AG08396 (cell line): ENCODE measurements at places on chromosomes 4 and X.

DNA sequence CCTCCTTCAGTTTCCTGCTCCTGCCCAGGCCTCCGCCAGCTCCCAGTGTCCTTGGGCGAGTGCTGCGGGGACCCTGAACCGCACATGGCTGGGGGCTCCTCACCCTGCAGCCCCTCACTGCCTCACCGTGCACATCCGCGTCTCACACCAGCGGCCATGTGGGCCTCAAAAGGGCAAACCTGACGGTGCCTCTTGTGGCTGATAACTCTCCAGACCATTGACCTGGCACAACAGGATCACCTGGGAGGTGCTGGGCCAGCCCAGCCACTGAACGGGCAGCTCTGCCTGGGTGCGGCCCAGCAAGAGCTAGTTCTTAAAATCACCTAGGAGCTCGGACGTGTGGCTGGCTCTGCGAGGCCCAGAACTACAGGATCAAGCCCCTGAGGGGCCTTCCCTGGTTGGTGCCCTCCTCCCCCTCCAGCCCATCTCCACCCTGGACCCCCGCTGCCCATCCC, 4.1 kb upstream of the S100P start:
- no peak for DNase-seq

DNA sequence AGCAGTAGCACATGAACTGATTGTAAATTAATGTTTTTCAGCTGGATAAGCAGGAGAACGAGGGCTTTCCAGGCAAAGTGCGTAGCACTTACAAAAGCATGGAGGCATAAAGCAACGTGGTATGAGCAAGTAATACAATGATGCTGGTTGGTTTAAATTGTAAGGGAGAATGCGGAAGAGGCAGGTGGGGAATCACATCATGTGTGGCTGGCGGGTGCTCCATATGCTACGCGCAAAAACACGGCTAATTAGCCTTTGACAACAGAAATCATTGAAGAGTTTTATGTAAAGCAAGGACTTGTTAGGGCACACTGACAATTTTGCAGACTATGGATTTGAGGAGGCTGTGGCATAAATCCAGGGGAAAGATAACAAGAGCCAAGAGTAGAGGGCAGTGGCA, 14.6 kb downstream of the SYTL4 start:
- no peak for DNase-seq

DNA sequence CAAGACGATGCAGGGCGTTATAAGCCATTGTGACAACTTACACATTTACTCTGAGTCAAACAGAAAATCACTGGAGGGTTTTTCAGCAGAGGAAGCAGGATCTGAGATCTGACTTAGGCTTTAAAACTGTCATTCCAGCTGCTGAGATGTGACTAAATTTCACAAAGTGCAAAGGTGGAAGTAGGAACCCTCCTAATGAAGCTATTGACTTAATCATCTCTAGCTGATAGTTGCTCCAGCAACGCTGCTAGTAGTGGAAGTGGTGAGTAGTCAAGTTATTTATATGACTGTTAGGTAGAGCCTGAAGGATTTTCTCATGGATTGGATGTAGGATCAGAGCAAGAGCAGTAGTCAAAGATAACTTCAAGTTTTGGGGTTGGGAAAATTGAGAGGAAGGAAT, 218.6 kb downstream of the GRID2 start:
- no peak for DNase-seq

DNA sequence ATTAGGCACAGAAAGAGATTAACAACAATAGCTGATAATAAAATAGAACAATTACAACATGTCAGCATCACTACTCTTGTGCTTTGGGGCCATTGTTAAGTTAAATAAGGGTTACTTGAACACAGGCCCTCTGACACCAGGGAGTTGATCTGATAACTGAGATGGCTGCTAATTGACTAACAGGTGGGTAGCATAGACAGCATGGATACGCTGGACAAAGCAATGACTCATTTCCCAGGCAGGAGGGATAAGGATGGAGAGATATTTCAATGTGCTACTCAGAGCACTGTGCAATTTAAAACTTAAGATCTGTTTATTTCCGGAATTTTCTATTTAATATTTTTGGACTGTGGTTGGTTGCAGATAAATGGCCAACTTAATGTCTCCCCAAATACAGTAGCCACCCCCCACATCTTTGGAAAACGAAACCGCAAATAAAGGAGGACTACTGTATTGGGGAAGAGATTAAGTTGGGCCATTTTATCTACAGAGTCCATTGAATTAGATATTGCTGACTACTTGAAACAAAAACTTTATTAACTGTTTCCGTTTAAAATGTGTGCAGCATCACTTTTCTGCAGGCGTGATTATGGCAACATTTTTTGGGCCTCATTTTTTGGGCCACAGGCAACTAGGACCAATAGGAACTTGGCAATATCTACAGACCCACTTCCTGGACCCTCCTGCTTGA, 200.6 kb upstream of the KLF3 start:
- DNase-seq: no peak

GRCh38 chr4:21742326-21742725, 206.2 kb downstream of the KCNIP4 start:
- DNase-seq: no peak

- no peak for DNase-seq
These were observed 131.2 kb downstream of the ZNF518B start for GRCh38 chr4:10326075-10326474.

DNA sequence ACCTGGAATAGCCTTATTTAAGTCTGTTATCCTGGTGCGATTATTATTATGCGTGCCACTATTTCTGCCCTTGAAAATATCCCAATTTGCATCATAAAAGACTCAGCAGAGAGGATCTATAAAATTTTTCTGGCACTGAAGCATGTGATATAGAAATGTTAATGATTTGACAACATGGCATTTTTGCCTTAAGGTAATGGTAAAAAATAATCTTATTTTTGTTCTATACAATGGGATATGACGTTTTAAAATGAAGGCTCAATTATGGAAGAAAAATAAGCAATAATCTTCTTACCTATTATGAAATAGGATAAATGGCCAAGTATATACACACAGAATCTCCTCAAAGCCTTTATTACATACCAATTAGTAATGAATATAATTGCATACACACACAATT, 113.5 kb downstream of the PDGFC start:
- DNase-seq: no peak

- DNase-seq: no peak
These were observed 250.7 kb upstream of the RASGEF1B start for GRCh38 chr4:81722290-81722851.

- DNase-seq: no peak
These were observed 245.9 kb downstream of the IDS start for GRCh38 chrX:149259241-149259640.

DNA sequence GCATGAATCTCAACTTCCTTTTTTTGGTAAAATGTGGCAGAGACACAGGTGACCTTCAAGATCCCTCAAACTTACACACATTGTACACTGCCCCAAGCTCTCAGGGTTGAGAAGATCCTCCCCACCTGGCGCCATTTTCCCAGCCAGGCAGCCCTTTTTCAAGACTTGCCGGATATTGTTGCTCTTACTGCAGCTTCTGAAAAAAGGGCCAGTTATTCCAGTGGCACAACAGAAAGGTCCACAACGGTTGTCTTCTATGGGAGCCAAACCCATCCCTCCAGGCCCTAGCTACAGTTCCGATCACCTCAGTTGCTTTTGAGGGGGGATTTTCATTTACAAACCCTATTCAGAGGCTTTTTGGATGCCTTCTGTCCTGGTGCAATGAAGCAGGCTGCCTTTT, 101.1 kb downstream of the CHIC2 start:
- no peak for DNase-seq

DNA sequence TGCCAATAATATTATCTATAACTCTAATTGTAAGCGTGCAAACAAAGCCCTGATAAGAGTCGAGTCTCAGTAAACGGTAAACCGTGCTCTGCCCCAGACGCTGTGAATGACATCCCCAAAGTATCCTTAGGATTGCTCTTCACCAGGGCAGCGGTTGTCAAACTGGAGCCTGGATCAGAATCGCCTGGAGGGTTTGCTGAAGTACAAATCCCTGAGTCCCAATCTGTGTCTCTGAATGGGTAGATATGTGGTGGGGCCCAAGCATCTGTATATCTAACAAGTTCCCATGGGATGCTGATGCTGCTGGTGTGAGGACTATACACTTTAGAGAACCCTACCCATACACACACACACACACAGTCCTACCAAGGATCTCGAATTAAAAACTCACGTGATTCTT, 813 bp upstream of the APBB2 start:
- DNase-seq: no peak

DNA sequence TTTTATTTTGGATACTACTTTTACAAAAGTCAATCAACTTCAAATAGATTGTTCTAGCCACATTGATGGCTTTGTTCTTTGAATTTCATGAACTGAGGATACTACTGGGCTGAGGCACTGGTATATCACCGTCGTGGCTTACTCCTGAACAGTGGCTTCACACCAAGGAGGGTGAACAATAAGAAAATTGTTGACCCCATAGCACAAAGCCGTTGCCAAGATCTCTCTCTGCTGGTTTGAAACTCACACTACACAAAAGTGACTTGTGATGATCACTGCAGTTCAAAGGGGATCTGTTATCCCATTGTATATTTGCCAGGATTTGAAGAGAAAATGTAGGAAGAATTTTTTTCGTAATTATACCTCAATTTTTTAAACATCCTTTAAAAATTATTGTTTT, 119.6 kb downstream of the PDLIM5 start:
- DNase-seq: no peak

- DNase-seq: no peak
These were observed 3.9 kb upstream of the CHRNA9 start for GRCh38 chr4:40331101-40331745.

- no peak for DNase-seq
These were observed 46.4 kb downstream of the PRPS1 start for GRCh38 chrX:107674480-107675364.

- peak; percentile 8 for DNase-seq
These were observed 227.6 kb downstream of the PRDM5 start for GRCh38 chr4:120694973-120695372.

- no peak for DNase-seq
These were observed 25.9 kb downstream of the NOP14 start for GRCh38 chr4:2937146-2937857.

DNA sequence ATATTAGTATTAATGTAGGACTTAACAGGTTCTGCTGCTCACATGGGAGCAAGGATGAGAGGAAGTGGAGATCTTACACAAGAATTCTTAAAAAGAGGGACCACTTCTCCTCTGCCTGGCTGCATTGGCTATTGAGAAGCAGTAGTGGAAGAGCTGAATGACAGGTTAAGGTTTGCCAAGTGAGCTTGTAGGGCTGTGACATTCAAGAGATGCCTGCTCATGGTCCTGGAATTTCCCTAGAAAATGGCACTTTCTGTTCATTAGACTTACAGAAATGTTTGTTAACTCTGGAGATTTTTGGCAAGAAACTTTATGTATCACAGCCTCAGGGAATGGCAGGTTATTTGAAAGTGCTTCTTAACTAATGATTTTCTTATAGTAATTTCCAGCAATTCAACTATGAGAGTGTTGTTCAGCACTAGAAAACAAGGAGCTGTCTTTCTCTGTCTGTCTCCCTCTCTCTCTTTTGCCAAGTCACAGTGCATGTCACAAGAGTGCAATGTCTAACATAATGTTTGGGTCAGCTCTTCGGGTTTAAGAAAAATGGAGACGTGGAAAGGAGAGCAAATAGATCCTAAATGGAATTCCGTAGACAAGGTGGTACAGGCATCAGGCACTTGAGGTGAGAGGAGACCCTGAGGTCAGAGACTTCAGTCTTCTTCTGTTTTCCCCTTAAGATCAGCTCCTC, 8.3 kb upstream of the NAP1L5 start:
- peak; percentile 56 for DNase-seq

DNA sequence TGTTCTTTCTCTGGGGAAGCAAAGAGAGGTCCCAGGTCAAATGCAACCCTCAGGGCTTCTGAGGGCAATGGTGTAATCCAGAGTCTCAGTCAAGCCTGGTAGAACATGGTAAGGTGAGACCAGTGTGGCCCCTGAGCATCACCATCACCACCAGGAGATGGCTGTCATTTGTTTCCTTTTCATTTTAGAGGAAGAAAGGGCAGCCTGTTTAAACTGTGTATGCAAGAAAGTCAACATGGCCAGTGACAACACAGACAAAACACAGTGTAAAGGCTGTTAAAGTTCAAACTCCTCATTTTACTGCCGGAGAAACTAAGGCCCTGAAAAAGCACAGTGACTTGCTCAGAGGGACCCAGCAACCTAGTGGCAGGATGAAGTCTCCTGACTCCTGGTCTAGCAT, 2.0 kb upstream of the EDA start:
- no peak for DNase-seq

GRCh38 chrX:17564689-17565409, 172.4 kb upstream of the SCML1 start:
- DNase-seq: no peak

DNA sequence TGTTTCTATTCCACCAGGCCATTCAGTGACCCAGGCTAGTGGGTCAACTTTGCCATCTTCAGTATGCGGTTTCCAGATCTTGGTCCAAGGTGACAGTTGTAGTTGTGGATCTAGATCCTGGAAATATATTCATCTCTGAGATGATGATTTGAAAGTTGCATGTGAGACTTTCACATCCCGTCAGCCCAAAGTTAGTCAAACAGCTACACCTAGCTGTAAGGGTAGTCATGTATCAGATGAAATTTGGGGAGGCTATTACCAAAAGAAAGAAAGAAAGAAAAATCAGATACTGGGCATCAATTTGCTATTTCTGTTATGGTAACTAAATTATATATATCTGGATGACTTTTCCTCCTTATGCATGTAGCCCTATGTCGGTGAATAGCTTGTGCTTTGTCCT, 259.4 kb upstream of the ARX start:
- no peak for DNase-seq

GRCh38 chrX:72347366-72347765, 41.7 kb upstream of the CITED1 start:
- no peak for DNase-seq

GRCh38 chr4:83110223-83110945, 4.1 kb downstream of the PLAC8 start:
- DNase-seq: peak; percentile 80

DNA sequence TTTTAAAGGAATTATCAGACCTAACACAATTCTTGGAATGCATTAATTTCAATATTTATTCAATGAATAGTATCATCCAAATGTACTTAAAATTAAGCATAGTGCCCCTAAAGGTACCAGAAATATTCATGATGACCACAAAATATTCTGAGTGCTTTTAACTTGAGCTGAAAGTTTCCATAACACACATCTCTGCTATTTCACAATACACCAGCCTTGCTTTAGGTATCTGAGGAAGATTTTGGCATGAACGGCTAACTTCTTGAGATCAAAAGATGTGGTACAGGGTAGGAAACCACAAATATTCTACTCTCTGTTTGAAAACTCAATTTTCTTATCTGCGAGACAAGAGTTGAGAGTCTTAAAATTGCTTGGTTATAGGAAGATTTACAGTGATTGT, 538.3 kb upstream of the PCDH7 start:
- DNase-seq: no peak

- no peak for DNase-seq
These were observed 45.7 kb downstream of the RBM47 start for GRCh38 chr4:40583850-40584439.

- DNase-seq: peak; percentile 50
These were observed 147.5 kb downstream of the DLG3 start for GRCh38 chrX:70592091-70592490.

GRCh38 chr4:145452447-145453162, 29.0 kb upstream of the SMAD1 start:
- DNase-seq: no peak
